Activated T-cell treated with anti-CD3 and anti-CD28 coated beads, Interleukin-2, amount 50 U/mL, for 72 hours (primary cell): ENCODE measurements at places on chromosomes 1 and 21. TPM values are rescaled to one million over a fixed set of nuclear protein-coding genes. Genes with fewer than 3 reads are reported as not detected.

ACOT11 gene
- total RNA-seq: 1.5 TPM

DNA sequence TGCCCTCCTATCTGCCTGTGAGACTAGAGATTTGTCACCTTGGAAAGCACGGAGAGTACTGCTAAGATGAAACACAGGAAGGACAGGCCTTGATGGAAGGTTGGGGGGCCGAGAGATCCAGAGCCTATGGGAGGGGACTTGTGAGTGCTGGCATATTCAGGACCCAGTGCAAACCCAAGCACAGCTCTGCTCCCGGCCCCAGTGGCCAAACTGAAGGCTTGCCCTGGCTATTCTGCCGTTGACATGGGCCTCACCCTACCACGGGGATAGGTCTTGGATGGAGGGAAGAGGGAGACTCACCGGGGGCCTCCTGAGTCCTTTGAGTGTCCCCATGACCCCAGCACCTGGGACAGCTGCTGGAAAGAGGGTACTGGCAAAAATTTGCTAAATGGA, 4.6 kb upstream of the EVA1B start:
- no peak for DNase-seq

GRCh38 chr1:212792396-212792908, 758 bp downstream of the TATDN3 start:
- no peak for DNase-seq

DNA sequence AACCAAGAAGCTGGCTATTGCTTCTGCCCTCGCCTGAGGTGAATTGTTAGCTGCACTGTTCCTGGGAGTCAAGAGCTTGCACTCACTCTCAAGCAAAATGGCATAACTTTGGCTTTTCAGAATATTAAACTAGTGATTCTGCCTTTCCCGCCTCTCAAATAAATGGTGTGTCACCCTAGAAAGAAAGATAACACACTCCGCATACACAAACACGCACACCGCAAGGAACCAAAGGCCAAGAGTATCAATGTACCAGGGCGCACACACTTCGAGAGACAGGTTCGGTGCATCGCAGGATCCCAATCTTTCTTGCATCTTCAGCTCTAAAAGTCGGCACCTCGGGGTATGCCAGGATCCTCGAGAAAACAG, 470 bp upstream of the RTCA start:
- peak; percentile 15 for DNase-seq

GRCh38 chr1:101124405-101124804, 98.8 kb upstream of the DPH5 start:
- no peak for DNase-seq

GRCh38 chr1:74523873-74524480, 11.6 kb upstream of the LRRC53 start:
- DNase-seq: no peak

GRCh38 chr1:94309216-94309615, 71.8 kb upstream of the ARHGAP29 start:
- DNase-seq: no peak

DNA sequence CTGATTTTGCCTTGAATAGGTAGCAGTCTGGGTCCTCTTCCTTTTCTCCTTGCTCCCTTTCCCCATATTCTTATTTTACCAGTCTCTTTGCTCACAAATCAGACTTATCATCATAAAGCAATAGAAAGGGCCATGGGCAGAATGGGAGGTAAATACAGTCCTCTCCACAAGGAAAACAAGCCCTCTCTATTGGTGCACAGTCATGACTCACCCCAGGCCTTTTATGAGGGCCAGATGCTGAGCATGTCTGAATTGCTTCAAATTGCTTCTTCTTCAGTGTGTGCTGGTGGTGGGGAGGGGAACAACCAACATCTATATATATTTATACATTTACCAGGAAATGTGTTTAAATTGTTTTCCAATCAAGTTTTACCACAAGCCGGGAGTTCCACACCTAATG, 75.2 kb downstream of the GFI1 start:
- peak; percentile 8 for DNase-seq
